Cerebellum (tissue), 4 donors: ENCODE measurements at places on chromosomes 11 and 22. TPM values are rescaled to one million over a fixed set of nuclear protein-coding genes. Genes with fewer than 3 reads are reported as not detected.

The B3GAT1 gene
- 45.7 TPM for total RNA-seq

The ZNRF3 gene
- total RNA-seq: 13.3 TPM

The GAL3ST3 gene
- 8.1 TPM for total RNA-seq

The KIAA1671 gene
- 9.5 TPM for total RNA-seq

The SCN2B gene
- 4.2 TPM for total RNA-seq

The MPPED2 gene
- total RNA-seq: 50.4 TPM

The MUC6 gene
- total RNA-seq: under 0.01 TPM

The MYOD1 gene
- total RNA-seq: not detected

The CYTH4 gene
- total RNA-seq: 3.9 TPM

The FAT3 gene
- 64.5 TPM for total RNA-seq

The CEND1 gene
- total RNA-seq: 6.3 TPM

The KDM4E gene
- total RNA-seq: not detected

The CRYBA4 gene
- not detected for total RNA-seq

The CRYBB3 gene
- total RNA-seq: not detected
